ENCODE measurements at places on chromosomes 16 and 17.

DNA sequence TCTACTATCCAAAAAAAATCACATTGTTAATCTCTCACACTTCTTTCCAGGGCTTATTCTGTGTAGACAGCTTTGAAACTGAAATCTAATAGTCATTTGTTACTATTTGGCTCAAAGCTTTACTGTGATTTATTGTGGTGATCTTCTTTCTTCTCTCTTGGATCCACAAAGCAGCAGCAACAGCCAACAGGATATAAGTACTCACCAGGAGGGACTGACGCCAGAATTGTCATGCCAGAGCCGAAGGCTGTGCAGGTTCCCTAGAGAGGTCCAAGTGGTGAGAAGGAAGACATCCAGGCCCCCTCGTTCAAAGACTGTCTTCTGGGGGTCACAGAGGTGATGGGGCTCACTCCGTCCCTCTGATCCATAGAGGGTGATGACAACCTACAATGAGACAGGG is 33.3 kb downstream of the PKD1L3 start:
- DNase-seq: no peak

DNA sequence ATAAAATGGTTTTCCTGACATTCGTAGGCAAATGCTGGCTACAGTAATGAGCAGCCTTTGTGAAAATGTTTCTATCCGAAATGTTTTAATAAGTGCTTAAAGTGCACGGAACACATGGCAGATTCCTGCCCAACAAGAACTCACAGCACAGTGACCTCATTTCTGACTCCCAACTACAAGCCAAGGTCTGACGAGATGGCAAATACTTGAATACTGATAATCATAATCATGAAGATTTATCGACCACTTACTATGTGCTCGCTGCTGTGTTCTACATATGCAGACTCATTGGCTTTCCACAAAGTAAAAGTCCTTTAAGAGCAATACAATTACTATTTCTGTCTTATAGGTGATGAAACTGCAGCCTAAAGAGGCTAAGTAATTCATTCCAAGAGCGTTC is 238.1 kb upstream of the CDH5 start:
- no peak for DNase-seq

GRCh38 chr16:31703526-31704128 is 170.0 kb upstream of the ZNF267 start:
- no peak for DNase-seq

GRCh38 chr16:12009462-12009861 is 32.9 kb downstream of the SNX29 start:
- no peak for DNase-seq

DNA sequence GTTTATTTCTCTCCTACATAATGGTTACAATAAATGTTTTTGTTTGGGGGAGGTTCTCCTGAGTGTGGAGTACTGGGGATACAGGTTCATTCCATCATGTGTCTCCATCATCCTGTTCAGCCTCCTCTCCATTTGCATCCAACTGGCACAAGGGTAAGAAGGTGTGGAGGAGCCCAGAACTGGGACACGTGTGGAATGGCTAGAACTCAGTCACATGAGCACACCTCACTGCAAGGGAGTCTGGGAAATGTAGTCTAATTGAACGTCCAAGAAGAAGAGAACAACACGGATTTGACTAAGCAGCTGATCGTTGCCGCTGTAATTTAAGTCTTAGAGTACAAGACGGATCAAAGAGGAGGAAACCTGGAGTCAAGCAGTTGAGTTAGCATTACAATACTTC is 6.1 kb downstream of the OR1A1 start:
- DNase-seq: no peak

- DNase-seq: peak; percentile 62
These were observed 44.5 kb upstream of the SMPD3 start for GRCh38 chr16:68492543-68493411.

- DNase-seq: peak; percentile 15
These were observed 113.2 kb upstream of the IRX5 start for GRCh38 chr16:54817432-54817831.

DNA sequence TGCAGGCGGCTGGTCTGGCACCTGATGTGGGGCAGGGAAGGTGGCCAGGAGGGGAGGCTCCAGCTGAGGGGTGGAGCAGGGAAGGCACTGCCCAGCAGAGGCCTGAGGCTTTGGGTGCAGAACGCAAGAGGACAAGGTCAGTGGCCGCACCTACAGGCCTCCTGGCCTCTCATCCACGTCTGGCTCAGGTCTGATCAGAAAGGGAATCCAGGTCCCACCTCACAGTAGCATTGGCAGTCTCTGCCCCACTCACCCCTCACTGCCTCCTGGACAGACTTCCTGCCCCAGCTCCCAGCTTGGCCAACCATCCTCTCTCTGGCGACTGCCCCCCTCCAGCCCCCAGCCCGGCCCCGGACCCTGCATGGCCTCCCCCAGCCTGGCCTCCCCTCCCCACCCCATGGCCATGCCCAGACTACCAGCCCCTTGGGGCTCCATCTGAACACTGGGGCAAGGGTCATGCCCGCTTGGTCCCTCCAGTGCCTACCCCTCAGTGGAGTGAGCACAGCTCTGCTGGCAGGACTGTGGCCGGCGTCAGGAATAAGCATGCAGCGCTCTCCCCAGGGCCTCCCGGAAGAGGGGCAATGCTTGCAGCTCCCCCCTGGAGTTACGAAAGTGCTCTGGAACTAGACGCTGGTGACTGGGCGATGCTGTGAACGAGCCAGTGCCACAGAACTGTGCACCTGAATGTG is 4.6 kb downstream of the UTS2R start:
- DNase-seq: no peak

DNA sequence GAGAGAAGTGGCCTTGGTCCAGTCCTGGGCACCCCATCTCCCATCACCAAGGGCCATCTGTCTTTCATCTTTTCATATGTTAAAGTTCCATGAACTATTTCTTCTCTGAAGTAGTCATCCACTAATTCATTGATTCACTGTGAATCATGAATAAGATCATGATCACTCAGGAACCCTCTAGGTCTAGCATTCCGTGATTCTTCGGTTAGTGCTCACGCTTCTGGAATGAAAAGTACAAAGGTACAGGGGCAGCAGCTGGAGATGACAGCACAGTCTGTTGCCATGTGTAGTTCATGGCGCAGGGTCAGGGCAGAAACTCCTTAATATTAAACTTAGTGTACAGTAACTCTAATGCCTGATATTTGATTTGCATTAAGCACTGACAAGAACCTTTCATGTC is 127.1 kb downstream of the CDH13 start:
- no peak for DNase-seq

DNA sequence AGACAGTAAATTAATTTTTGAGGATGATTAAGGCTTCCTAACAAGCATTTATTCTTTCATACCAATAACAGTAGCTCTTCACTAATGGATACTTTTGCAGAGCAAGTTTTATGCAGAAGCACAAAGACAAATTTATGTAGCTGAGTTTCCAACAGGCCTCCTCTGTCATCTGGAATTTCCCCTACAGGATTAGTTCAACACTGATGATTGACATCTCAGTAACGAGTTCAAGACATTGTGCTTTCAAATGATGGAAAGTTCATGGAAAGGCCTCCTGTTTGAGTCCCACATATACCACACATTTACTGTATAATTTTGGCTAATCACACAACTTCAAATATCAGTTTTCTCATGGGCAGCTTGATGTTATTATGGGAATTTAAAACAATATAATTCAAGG is 40.6 kb downstream of the ABCA10 start:
- DNase-seq: no peak

GRCh38 chr17:77143306-77143705 is 2.5 kb downstream of the SEC14L1 start:
- DNase-seq: no peak

- no peak for DNase-seq
These were observed 225.2 kb downstream of the HAPSTR1 start for GRCh38 chr16:9316615-9317014.

- DNase-seq: no peak
These were observed 245 bp downstream of the TMEM256 start for GRCh38 chr17:7403727-7403976.

DNA sequence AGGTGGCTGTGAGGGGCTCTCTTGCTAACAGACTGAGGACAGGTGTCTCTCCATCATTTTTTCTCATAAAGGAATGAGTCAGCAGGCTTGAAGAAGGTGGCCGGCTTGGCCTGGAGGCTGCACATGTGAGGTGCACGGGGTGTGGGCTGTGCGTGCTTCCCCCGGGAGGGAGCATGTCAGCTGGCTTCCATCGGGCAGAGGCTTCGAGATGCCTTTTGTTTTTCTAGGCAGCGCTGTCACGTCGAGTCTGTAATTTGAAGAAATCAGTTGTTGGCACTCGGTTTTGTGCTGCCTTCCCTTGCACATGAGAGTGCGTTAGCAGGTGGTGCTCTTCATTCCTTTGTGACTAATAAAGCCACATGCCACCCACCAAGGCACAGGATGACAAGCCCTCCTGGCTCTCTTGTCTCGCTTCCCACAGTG is 89.7 kb downstream of the NPIPB11 start:
- DNase-seq: no peak

DNA sequence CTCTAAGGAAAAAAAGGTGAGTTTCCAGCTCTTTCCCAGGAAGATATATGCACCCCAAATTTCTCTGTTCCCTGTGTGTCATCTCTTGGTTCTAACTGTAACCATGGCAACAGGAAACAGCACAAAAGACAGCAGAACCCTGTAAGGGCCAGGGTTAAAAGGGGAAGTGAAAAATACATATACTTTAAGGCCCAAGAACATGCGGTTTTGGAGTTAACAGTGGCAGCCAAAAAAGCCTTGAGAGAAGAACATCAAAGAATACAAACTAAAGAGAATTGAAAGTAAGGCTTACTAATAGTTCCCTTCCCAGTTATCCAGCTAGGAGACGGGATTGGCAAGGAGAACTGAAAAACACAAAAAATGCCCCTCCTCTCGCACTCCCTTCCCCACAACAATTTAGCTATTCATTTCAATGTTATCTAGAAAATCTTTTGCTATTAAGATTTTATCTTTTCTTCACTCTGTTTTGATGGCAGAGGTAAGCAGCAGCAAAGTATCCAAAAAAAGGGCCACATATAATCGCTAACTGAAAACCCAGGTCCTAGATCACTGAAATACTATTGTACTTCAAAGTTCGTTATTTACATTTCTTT is 1.5 kb downstream of the SPOP start:
- no peak for DNase-seq

DNA sequence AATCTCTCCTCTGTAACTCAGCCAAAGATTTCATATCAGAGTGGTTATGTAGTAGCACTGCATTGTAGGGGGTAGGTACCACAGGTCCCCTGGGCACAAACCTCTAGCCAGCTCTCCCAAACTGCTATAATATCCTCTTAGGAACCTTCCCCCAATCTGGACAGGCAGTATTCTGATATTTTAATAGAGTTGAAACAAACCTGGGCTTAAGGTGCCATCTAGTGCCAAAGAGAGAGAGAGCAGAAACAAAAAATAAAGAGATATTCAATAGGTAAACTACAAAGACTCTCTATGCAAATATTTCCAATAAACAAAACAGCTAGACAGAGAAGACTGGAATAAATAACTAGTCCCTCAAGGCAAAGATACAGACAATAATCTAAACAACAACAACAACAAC is 1070.0 kb downstream of the CDH11 start:
- no peak for DNase-seq

DNA sequence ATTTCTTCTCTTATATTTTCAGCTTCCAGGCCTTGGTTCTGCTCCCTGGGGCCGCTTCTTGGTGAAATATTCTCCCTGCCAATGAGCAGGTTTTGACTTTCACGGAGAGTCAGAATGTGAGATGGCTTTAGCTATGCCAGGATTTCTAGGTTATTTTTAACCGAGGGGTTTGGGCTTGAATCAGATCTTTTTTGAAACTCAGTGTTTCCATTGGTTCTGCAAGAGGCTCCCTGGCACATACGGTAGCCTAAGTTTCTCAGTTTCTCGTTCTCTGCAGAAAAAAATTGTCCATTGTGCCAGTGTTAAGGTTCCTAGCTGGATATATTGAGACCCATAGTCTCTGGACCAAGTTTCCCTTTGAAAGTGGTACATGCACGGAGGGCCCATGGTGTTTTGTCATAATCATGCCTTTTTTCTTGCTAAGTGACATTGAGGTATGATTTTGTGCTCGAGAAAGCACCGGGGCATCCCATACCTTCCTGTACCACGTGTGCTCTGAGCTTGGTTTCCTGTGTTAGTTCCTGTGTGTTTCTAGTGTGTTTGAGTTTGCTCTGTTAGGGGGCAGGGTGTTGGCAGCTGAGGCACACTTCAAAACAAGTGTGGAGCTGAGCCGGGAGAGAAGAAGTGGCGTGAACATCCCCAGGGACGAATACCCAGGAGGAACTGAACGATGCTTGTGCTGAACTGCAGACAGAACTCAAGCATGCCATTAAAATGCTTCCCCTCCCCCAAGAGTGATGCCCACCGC is 127.2 kb downstream of the HS3ST3B1 start:
- no peak for DNase-seq

GRCh38 chr17:56744721-56745120 is 89.0 kb downstream of the C17orf67 start:
- DNase-seq: no peak

- no peak for DNase-seq
These were observed 30.9 kb downstream of the C17orf75 start for GRCh38 chr17:32311028-32311536.

DNA sequence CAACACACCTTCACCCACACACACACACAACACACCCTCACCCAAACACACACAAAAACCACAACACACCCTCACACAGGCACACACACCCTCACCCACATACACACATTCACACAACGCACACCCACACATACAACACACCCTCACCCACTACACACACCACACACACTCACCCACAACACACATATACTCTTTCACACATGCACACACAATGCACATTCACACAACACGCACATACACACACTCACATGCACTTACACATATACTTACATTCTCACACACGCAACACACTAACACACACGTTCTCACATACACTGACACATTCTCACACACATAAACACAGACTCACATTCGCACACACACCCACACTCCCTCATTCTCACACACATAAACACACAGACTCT is 3.8 kb downstream of the ASGR1 start:
- DNase-seq: no peak

- DNase-seq: no peak
These were observed 7.6 kb upstream of the TNRC6A start for GRCh38 chr16:24721830-24722238.

DNA sequence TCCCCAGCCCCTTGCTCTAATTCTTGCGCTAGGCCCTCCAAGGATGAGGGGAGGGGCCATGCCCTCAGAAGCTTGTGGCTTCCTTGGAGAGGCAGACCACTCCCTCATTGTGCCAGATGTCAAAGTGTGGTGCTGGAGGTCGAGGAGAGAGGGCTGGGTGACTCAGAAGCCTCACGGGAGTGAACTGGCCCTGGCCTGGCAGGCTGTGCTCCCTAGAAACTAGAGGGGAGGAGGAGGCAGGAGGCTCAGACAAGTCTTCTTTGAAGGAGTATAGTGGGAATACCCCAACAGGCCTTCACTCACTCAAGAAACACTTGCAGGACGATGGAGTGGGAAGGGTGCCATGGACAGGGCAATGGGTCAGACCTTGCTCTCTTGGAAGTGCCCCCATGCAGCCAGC is 18.5 kb downstream of the ANKRD40 start:
- no peak for DNase-seq

DNA sequence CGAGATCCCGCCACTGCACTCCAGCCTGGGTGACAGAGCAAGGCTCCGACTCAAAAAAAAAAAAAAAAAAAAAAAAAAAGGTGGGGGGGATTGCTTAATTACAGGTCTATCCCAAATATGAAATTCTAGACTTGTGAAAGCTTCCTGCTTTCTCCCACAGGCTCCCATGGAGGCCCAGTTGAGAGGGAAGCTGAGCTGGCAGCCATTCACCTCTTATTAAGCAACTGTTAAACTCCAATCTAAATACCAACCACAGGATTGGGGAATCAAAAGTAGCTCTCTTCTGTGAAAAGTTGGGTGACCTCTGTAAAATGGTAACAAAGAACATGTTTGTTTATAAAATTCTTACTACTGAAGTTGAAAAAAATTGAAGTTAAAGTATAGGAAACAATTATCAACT is 45.8 kb upstream of the STAC2 start:
- no peak for DNase-seq

Data from COR-L47 (cell line).